Natural killer cell (primary cell): ENCODE measurements at places on chromosomes 2 and 18.

DNA sequence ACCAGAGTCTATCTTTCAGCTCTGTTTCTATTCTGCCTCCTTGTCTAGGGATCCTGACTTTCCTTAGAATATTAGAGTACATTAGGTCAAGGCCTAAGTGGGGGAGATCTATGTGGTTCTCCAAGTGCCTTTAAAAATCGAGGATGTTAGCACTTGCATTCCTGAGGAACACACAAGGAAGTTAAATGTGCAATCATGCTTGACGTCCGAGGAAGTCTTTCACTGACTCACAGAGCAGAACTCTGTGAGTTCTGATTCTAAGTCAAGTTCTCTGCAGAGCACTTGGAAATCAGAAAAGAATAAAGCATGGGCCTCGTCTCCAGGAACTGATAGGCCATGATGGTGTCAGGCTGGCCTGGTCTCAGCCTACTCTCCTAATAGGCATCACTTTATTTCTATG lies 17.2 kb downstream of the FHOD3 start:
- no peak for DNase-seq

- no peak for DNase-seq
Measured at GRCh38 chr2:151518802-151519201, 109.1 kb downstream of the RIF1 start.

- no peak for DNase-seq
Measured at GRCh38 chr2:128986026-128986715, 667.5 kb upstream of the HS6ST1 start.

DNA sequence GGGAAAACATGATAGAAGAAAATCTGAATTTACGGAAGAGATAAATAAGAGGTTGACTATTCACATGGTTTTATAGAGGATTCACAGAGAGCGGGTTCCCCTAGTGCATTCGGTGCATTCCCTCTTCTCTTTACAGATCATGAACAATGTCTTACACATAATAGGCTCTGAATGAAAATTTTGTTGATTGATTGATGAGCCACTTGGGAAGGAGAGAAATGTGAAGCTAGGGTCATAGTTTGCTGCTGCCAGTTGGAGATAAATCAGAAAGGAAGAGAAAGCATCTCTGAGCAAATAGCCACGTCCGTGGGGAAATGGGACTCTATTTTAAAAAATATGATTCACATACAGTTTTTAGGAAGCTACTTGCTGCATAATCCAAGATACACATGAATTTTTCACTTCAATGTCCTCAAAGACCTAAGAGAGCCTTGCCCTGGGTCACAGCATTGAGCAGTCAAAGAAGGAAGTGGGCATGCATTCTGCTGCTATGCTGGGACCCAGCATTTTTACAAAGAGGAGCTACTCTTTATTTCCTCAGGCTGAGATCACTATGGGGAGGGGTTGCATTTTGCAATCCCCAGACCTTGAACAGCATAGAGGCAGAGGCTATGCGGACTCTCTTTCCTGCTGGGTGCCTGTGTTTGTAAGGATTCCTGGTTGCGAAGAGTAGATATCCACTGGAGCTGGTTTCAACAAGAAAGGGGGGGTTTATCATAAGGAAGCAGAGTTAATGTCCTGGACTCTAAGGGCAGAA lies 395.3 kb downstream of the TSN start:
- no peak for DNase-seq

DNA sequence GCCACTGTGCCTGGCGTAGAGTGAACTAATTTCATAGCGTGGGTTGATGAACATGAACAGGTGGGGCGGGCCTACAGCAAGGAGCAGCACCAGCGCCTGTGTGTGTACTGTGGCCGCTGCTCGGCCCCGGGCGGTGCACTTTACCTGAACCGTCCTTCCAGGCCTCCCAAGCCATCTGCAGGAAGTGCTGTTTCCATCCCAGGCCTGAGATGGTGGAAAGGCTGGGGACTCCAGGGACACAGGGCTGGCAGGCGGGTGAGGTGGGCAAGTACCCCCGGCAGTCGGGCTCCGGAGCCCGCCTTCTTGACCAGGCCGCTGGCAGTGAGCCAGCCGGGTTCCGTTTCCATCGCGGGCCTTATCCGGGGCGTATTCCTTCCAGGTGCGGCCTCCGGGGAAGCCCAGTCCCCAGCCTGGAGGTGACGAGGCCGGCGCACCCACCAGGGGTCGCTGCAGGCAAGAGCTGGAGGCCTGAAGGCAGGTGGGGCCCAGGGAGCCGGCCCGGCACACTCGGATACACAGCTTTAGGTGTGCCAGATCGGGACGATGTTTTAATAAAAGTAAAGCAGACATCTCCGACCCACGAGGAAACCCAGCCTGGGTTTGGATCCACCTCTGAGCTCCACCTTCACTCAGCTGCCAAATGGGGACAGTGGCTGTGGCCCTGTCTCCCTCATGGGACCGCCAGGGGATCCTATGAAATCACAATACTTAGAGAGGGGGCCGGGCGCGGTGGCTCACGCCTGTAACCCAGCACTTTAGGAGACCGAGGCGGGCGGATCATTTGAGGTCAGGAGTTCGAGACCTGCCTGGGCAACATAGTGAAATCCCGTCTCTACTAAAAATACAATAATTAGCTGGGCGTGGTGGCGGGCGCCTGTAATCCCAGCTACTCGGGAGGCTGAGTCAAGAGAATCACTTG lies 22.7 kb upstream of the PDIA6 start:
- DNase-seq, result peak; percentile 70

DNA sequence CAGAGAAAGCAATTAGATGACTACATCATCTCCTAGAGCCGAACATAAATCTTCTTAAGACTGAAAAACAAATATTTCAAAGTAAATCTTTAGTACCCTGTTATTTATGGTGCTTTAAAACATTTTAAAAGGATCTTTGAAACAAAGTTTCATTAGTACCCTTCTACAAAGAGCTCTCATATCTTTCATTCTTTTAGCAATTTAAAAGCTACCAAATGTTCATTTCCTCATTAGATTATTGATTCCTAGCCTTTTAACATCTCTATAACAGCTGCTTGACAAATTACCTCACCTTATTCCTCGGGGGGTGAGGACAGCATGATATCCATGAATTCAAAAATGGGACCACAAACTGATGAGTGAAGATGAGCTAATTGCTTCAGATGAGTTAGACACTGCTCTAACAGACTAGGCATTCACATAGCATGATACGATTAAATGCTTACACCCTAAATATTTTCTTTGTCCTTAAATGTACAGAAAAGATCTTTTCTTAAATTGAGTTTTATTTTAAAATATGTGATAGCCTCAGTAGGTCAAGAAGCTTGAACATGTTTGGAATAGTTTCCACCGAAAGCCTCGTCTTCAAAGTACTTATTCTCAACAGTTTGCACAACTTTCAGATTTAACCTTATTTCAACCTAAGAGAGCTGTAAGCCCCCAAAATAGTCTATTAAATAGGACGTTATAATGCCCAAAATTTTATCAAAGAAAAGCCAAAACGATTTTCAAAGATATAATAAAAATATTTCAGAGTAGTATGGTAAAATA lies 2.1 kb downstream of the ATAD2B start:
- no peak for DNase-seq

DNA sequence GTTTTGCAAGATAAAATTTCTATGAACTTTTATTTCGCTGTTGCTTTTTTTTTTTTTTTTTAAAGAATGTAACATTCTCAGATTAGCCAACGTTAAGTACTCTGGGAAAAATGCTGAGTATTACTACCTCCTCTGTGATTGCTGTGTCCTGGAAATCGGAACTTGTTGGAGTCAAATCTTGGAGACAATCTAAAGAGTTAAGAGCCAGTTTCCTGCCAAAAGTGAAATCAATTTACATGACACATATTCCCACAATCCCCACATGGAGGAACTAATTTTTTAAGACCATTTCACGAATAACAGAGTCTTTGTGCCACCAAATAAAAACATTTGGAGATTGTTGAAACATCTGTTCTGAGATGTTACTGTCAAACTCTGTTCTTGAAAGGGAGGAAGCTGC lies 127.8 kb downstream of the MEP1B start:
- no peak for DNase-seq

DNA sequence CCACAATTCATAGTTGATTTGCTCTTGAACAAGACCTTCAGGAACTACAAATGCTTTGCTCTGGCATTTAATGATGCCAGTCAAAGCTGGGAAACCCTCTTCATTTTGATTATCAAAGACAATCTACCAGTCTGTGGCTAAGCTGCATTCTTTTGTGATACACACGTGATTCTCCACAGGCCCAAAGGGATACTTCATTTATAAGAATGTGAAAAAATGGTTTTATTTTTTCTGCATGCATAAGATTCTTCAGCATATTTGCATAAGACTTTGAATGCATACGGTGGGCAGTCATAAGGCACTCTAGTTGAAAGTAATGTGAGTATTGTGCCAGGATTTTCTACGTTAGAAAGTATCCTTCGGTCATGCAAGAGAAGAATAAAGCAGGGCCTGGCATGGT lies 33.0 kb upstream of the ARL5A start:
- DNase-seq, result no peak

DNA sequence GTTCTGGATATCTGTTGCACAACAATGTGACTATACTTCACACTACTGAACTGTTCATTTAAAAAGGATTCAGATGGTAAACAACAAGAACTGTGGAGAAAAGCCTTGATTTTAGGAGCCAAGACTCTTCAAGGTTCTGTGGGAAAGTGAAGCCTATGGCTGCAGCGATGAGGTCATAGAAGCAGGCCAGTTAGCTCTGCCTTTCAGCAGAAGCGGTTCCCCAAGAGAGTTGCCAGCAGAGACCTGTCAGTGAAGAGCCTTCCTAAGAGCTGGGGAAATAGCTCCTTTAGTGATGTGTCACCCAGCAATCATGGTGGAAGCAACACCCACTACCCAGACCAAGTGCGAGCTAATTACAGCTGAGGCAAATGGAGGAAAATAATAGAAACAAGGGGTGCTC lies 346.5 kb upstream of the ETAA1 start:
- DNase-seq, result no peak

- no peak for DNase-seq
Measured at GRCh38 chr2:129820908-129821307, 158.6 kb upstream of the RAB6C start.

GRCh38 chr2:43021791-43022509 lies 204.5 kb downstream of the ZFP36L2 start:
- no peak for DNase-seq

DNA sequence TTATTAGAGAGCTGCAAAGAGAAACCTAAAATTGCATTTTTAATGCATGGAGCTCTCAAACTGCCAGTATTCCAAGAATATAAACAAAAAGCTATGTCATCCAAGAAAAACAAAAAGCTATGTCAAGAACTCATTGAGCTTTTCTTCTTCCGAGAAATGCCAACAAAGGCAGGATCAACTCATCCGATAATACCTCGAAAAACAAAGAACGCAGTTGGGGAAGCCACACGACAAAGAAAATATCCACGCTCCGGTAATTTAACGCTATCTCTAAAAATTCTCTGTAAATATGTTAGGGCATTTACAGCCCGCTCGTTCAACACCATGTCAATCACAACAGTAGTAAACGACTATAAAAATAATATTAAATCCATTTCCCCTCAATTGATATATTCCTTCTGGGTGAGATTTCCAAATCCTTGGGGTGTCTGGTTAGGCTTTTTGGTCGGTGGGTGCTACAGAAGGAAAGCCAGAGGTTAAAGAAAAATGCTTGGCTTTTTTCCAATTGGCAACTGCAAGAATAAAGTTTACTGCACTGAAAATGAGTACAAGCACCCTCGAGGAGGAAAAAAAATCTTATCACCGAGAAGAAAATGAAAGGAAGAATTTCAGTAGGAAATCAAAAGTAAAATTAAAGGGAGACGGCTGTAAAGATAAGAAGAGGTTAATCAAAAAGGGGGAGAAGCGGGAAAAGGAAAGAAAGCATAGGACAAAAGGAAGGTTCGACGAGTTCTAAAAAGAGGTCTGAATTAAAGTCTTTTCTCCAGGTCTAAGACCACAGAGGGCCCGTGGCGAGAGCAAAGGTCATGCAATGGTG lies 856 bp downstream of the TIA1 start:
- no peak for DNase-seq

DNA sequence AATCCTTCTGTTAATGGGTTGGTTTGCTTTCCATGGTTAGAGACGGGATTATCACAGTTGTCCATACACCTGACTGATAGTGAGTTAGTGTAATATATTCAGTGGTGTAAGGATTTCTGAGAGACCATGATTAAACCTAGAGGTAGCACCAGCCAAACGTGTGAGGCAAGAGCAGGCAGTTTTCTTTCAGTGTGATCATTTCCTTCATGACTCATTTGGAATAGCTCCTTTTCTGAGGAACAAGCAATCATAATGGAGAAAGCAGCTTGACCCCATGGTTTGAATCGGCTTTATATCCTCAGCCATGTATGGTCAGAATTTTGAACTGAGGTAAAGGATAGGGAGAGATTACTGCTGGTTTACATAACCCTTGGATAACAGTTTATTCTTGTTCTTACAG lies 2.9 kb downstream of the MXD1 start:
- DNase-seq, result no peak

GRCh38 chr2:56784046-56784445 lies 600.3 kb downstream of the CCDC85A start:
- no peak for DNase-seq

- DNase-seq, result no peak
Measured at GRCh38 chr18:70072678-70073077, 125.0 kb upstream of the CD226 start.

DNA sequence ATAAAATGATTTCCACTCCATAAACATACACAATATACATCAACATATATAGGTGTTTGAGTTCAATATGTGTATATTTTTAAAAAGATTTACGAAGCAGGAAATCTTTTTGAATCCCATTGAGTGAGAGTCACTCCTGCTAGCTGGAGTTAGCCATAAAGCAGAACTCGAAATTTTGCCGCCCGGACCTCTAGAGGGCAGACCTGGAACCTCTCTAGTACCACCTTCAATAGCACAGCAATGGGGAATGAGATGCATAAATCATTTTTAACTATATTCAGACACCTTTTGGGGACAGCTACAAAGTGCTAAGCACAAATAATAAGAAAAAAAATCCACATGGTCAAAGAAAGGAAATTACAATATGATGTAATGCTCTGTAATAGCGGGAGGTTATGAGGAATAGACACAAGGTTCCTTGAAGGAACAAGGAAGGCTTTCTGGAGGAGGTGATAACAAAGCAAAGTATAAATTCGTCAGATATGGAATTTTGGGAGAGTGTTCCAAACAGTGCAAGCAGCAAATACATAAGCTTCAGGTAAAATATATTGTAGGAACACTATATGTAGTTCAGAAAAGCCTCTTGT lies 533.4 kb downstream of the ERBB4 start:
- DNase-seq, result no peak

- peak; percentile 10 for DNase-seq
Measured at GRCh38 chr18:47283476-47283875, 32.0 kb upstream of the SKOR2 start.
